GM23248 (cell line): ENCODE measurements at places on chromosomes 4 and X. TPM values are rescaled to one million over a fixed set of nuclear protein-coding genes. Genes with fewer than 3 reads are reported as not detected.

DNA sequence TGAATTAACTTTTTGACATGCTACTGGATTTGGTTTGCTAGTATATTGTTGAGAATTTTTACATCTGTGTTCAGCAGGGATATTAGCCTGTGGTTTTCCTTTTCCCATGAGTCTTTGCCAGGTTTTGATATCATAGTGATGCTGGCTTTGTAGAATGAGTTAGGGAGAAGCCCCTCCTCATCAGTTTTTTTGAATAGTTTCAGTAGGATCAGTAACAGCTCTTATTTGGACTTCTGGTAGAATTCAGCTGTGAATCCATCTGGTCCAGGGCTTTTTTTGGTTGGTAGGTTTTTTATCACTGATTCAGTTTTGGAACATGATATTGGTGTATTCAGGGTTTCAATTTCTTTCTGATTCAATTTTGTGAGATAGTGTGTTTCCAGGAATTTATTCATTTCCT is 790.4 kb upstream of the GRID2 start:
- no peak for DNase-seq

DNA sequence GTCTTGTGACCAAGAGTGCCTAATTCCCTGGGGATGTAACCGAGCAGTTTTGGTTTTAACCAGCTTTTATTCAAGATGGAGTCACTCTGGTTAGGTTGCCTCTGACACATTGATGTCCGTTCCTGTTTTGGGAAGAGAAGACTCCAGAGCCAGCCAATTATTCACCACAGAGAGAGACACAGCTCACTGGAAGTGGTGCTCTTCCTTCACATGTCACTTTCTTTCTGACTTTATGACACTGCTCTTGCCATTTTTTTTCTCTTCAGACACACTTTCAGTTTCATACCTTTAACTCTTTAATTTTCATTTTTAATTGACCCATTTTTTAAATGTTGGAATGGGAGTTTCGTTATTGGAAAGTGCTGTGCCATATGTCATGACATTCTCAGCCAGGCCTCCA is 418.4 kb upstream of the FSTL5 start:
- no peak for DNase-seq

DNA sequence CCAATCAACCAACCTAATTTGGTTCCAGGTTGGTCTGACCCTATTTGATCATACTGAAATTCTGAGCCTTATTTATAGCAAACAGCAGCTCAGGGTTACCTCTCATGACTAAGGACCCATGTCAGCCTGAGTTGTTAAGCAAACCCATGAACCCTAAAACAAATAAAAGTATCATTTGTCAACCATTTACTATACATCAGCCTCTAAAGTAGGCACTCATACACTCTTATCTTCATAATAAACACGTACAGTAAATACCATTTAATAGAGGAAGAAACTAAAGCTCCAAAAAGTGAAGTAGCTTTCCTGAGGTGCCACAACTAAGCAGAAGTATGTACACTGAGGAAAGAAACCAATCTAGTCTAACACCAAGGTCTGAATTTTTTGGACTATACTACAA is 25.2 kb downstream of the MANBA start:
- DNase-seq: no peak

GRCh38 chr4:31239886-31240285 is 519.7 kb downstream of the PCDH7 start:
- no peak for DNase-seq

GRCh38 chrX:107659768-107660167 is 31.5 kb downstream of the PRPS1 start:
- DNase-seq: peak; percentile 74

DNA sequence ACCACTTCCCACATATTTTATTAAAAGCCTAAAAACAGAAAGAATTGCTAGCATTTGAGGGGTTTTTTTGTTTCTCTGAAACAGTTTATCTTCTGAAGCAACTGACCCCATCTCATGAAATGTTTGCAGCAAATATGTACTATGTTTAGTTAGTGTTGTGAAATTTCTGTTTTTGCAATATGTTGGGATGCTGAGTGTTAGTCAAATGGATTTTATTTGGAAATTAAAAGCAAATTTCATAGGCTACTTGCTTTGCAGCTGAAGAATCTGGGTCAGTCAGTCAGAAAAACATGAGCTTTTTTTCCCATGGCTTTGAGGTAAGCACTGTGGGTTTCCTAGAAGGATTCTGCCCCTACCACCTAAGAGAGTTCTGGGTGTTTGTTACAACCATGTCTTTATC is 184.9 kb upstream of the DKK2 start:
- peak; percentile 10 for DNase-seq

DNA sequence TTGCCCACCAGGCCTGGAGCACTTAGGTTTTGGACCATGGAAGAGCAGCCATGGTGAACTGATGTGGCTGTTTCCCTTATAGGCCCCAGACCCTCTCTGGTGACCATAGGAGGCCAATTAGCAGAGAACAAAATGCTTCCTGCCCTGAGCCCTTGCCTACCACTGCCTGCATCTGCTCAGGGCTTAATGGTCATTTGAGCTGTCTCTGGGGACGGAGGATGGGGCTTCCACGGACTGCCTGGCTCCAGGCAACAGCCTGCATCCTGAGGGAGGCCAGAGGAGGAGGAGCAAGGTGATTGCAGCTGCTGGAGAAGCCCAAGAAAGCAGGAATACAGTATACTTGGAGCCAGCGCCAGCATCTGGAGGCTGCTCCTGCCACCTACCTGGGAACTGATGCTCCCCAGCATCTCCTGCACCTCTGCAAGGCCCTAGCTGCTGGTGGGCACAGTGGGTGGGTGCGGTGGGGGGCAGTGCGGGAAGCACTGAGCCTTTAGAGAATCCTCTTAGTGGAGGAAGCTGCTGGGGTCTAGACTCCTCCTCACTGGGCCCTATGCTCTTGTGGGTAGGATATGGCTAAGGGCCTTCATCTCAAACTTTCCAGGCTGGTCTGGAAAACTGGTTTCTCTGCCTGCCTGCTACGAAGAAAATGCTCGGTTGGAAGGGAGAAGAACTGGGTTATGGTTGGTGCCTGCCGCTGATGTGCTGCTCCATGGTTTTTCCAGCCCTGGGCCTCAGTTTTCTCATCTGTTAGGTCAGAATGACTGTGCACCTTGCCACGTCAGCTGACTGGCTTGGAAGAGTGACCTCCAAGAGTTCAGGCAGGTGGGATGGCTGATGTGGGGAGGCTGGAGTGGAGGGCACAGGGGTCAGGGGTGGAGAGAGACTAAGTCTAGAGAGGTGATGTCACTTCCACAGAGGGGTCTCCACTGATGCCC is 158.8 kb upstream of the PJA1 start:
- no peak for DNase-seq

DNA sequence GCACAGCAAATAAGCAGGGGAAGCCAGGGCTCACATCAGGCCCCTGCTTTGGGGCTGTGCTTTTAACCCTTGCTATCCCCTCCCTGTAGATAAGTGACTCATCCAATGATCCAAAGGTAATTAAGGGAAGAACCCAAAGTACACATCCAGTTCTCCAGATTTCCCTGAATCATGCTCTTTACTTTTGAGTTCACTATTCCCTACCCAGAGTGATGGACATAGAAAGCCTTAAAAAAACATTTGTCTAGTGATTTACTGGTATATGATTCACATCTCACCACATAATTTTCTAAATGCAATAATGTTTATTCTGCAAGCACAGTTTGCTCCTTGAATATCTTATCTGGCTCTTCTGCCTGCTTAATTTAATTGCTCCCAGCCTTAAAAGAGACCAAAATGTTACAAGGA is 136.2 kb downstream of the PPP3CA start:
- peak; percentile 12 for DNase-seq

- peak; percentile 39 for DNase-seq
Observed at GRCh38 chrX:2502668-2503519, 2.1 kb upstream of the DHRSX start.

GRCh38 chr4:157014621-157015591 is 43.3 kb upstream of the PDGFC start:
- DNase-seq: peak; percentile 86

DNA sequence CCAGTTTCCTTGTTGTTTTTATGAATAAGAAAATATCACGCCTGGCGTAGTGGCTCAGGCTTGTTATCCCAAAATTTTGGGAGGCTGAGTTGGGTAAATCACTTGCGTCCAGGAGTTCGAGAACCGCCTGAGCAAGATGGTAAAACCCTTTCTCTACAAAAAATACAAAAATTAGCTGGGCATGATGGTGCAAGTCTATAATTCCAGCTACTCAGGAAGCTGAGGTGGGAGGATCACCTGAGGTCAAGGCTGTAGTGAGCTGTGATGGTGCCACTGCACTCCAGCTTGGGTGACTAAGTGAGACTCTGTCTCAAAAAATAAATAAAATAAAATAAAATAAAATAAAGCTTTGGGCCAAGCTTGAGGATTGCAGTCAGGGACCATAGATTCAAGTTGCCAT is 827.2 kb downstream of the FSTL5 start:
- no peak for DNase-seq

DNA sequence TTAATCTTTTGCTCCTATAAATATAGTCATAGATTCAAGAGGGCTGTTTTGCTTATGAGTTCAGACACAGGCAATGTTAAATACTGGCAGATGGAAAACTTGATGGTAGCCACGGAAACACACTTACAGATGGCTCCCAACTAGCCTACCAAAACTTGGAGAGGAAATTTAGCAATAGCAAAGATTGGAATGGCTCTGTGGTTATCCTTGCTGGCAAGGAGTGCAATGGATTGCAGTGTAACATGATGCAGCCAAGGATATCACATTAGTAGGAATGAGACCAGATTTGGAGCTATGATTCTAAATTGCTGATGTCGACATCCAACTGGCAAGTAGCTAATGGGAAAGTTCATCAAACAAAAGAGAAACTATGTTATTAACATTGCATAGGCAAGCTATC is 791.0 kb upstream of the DIAPH2 start:
- no peak for DNase-seq

DNA sequence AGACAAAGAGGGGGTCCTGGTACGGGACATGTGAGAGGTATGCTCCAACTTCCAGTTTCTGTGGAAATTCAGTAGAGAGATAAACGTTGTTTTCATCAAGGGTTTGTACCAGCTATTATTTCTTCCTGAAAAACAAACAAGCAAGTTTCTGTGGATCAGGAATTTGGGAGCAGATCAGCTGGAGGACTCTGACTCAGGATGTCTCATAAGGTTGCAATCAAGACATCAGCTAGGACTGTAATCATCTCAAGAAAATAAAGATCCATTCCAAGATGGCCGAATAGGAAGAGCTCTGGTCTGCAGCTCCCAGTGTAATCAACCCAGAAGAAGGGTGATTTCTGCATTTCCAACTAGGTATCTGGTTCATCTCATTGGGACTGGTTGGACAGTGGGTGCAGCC is 23.5 kb upstream of the NFKB1 start:
- DNase-seq: peak; percentile 75

- no peak for DNase-seq
Observed at GRCh38 chrX:72079607-72080006, 52.1 kb downstream of the RTL5 start.

GRCh38 chrX:133745349-133745748 is 240.0 kb downstream of the GPC3 start:
- no peak for DNase-seq

GRCh38 chr4:107900508-107900907 is 30.8 kb upstream of the CYP2U1 start:
- DNase-seq: no peak

DNA sequence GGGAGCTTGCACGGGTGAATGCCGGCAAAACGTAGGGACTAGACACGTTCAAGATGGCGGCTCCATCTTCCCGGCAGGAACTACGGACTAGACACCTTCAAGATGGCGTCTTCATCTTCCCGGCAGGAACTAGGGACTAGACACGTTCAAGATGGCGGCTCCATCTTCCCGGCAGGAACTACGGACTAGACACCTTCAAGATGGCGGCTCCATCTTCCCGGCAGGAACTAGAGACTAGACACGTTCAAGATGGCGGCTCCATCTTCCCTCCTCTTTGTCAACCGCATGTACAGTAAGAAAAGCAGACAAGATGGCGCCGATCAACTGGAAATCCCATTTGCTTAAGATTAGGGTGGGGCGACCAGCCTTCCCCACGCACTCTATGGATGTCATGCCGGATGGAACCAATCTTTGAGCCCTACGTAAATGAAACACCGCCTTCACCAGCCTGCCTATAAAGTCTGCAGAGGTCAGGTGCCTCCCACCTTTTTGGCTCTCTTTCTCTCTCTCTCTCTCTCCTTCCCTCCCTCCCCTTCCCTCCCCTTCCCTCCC is 222.4 kb downstream of the CRLF2 start:
- DNase-seq: no peak

DNA sequence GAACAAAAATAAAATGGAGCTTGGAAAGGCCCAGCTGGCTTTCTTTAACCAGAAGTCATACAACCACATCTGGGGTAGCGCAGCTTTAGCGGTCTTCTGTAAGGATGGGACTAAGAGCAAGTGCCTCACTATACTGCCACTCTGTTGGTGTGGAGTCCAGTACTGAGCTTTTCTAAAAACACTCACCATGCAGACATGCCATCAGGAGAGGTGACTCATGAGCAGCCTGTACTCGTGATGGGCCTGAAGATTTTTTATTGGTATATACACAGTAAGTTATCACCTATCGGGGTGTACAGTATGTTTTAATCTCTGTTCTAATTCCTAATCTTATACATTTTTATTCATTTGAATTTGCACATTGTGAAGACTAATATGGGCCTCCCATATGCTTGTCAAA is 9.6 kb downstream of the PPP3CA start:
- DNase-seq: peak; percentile 77

DNA sequence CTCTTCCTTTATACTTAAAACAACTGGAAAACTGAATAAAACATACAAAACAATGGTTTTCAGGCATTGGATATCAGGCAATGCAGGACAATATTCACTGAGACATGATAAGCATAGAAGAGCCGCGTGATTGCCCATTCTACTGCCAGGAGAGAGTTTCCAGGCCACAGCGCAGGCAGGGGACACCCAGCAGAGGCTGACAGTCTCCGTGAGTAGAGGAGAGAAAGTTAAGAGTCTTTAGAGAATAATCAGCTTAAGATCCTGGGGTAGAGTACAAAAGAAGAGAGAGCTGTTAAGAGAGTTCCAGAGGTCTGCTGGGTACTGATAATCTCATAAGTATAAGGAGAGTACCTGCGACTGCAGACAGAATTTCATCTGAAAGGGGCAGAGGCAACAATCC is 18.4 kb upstream of the FRAS1 start:
- DNase-seq: no peak

GRCh38 chrX:22196149-22196548 is 76.6 kb upstream of the CBLL2 start:
- peak; percentile 61 for DNase-seq

GRCh38 chrX:86002076-86002896 is 45.1 kb downstream of the CHM start:
- DNase-seq: no peak

- DNase-seq: peak; percentile 77
Observed at GRCh38 chrX:24242649-24243175, 71.2 kb downstream of the SUPT20HL2 start.

SLC35A2 gene
- total RNA-seq: 23.6 and 29.1 TPM in 2 replicates

GPM6B gene
- total RNA-seq: 0.65 TPM in 1 of 2 replicates, not detected in the other

SOWAHB gene
- total RNA-seq: not detected in 2 replicates

USP51 gene
- total RNA-seq: 0.89 and 1.1 TPM in 2 replicates

P2RY4 gene
- not detected in 2 replicates for total RNA-seq

PHOX2B gene
- not detected in 2 replicates for total RNA-seq

GABRE gene
- total RNA-seq: 20.8 and 30.4 TPM in 2 replicates
